RWPE2 (cell line): ENCODE measurements at places on chromosomes 1 and 21.

- no peak overlapping the region for H3K27ac ChIP-seq
- H3K36me3 ChIP-seq, result no peaks in the 10 kb centered on the region
- H3K27me3 ChIP-seq, result no peaks in the 10 kb centered on the region
- no peak for DNase-seq
- H3K4me1 ChIP-seq, result no peaks in the 10 kb centered on the region
- H3K4me3 ChIP-seq, result no peak overlapping the region
These were observed 226.6 kb downstream of the CAMTA1 start for GRCh38 chr1:7011826-7012225.

- H3K27me3 ChIP-seq, result no peaks in the 10 kb centered on the region
- no peak for DNase-seq
- H3K36me3 ChIP-seq, result peaks cover 66% of the 10 kb centered on the region
- H3K27ac ChIP-seq, result no peak overlapping the region
These were observed 19.0 kb upstream of the MFN2 start for GRCh38 chr1:11961230-11961629.

DNA sequence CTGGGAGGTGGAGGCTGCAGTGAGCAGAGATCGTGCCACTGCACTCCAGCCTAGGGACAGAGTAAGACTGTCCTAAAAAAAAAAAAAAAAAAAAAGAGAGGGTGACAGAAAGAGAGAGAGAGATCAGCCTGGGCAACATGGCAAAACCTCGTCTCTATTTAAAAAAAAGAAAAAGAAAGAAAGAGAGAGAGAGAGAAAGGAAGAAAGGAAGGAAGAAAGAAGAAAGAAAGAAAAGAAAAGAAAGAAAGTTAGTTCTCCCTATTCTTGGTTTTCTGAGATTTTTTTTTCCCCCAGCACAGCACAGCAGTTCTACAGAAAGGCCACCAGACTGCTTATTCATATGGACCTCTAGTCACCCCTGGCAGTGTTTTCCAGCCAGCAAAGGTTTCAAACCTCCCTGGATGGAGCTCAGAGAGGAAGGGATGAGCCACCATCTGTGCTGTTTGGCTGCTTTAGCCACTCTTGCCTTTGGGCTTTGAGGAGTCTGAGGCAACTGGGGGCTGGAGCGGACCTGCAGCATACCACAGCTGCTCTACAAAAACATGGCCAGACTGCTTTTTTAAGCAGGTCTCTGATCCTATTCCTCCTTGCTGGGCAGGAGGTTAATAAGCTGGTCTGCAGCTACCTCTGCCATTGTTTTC, 10.6 kb downstream of the S100A6 start:
- peaks cover 40% of the 10 kb centered on the region for H3K4me1 ChIP-seq
- no peaks in the 10 kb centered on the region for H3K27me3 ChIP-seq
- no peaks in the 10 kb centered on the region for H3K36me3 ChIP-seq

DNA sequence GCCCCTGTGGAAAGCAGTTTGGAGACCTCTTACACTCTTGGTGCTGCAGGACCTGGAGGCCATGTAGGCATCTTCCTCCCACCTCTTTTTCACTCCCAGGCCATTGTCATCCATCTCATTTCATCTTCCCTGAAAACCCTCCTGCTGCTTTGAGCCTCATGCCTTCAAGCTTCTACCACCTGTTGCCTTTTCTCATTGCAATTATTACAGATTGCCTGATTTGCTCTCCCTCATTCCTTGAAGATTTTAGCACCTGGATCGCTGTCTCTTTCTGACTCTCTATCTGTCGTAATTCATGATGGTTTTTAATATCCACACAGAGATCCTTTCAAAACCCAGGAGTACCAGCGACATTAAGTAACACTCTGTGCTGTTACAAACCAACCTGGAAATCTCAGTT, 350.2 kb downstream of the CAMTA1 start:
- no peak for DNase-seq
- H3K36me3 ChIP-seq, result no peaks in the 10 kb centered on the region

- peak overlapping the region; percentile 96 for H3K27ac ChIP-seq
- peaks cover 34% of the 10 kb centered on the region for H3K4me1 ChIP-seq
- H3K4me3 ChIP-seq, result no peak overlapping the region
- H3K27me3 ChIP-seq, result no peaks in the 10 kb centered on the region
- DNase-seq, result no peak
- no peaks in the 10 kb centered on the region for H3K36me3 ChIP-seq
These were observed 78.8 kb downstream of the EPHB2 start for GRCh38 chr1:22789356-22789994.

GRCh38 chr1:145983206-145983675, 13.1 kb downstream of the TXNIP start:
- H3K36me3 ChIP-seq, result no peaks in the 10 kb centered on the region; the same call in 1 of the 2 replicates
- H3K27ac ChIP-seq, result no peak overlapping the region
- H3K4me3 ChIP-seq, result no peak overlapping the region
- H3K4me1 ChIP-seq, result peaks cover 31% of the 10 kb centered on the region
- H3K27me3 ChIP-seq, result no peaks in the 10 kb centered on the region
- DNase-seq, result no peak

DNA sequence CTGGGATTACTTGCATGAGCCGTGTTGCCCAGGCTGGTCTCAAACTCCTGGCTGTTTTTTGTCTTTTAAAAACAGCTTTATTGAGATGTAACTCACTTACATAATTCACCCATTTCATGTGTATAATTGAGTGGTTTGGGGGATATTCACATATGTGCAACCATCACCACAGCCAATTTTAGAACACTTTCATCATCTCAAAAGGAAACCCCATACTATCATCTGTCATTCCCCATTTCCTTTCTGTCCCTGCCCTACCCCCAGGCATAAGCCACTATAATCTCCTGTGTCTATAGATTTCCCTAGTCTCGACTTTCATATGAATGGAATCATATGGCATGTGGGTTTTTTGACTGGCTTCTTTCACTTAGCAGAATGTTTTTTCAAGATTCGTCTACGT, 43.3 kb downstream of the GPR137B start:
- H3K27ac ChIP-seq, result no peak overlapping the region
- H3K4me3 ChIP-seq, result no peak overlapping the region
- no peaks in the 10 kb centered on the region for H3K36me3 ChIP-seq
- H3K27me3 ChIP-seq, result no peaks in the 10 kb centered on the region

GRCh38 chr1:205925736-205926135, 17.5 kb downstream of the SLC26A9 start:
- DNase-seq, result peak; percentile 58
- no peak overlapping the region for H3K4me3 ChIP-seq
- H3K4me1 ChIP-seq, result peaks cover 4% of the 10 kb centered on the region

DNA sequence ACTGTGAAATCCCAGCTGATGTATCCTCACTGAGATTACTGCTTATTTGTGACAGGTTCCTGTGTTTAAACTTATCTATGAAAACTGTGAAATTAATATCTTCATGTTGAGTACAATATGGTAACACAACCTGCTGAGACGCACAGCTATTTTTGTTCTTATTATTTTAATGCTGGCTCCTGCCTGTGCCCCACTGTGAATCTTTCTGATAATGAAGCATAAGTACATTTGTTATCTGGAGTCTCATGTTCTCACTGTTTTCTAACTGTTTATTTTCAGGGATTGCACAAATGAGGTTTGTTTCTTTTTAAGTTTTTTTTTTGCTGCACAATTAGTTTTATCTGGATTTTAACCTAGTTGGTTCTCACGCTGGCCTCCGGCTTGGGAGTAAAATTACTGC, 39.9 kb upstream of the IFNAR2 start:
- H3K4me1 ChIP-seq, result no peaks in the 10 kb centered on the region
- H3K27me3 ChIP-seq, result peaks cover 30% of the 10 kb centered on the region
- no peak overlapping the region for H3K4me3 ChIP-seq

- peak; percentile 6 for DNase-seq
- H3K36me3 ChIP-seq, result no peaks in the 10 kb centered on the region
- H3K4me3 ChIP-seq, result no peak overlapping the region
- H3K27me3 ChIP-seq, result no peaks in the 10 kb centered on the region
These were observed 21.7 kb downstream of the UBE2T start for GRCh38 chr1:202320081-202320405.

DNA sequence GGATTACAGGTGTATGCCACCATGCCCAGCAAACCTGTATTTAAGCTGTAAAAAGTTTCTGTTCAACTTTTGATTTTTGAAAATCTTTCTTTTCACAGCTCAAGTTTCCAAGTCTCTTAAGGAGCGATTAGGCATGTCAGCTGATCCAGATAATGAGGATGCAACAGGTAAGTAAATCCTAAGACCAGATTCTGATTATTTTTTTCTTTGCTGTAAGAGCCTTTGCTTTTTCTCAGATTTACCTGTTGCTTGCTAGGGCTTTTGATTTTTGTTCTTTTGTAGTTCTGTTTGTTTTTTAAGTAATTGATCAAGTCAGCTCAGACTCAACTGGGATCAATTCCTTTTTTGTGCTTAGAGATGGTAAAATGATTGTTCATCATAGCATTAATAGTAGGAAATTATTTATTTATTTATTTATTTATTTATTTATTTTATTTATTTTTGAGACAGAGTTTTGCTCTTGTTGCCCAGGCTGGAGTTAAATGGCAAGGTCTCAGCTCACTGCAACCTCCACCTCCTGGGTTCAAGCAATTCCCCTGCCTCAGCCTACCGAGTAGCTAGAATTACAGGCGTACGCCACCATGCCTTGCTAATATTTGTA, 21.1 kb upstream of the SNRPE start:
- H3K4me1 ChIP-seq, result no peaks in the 10 kb centered on the region
- no peak overlapping the region for H3K4me3 ChIP-seq
- no peak overlapping the region for H3K27ac ChIP-seq
- H3K27me3 ChIP-seq, result no peaks in the 10 kb centered on the region

- DNase-seq, result no peak
- H3K36me3 ChIP-seq, result no peaks in the 10 kb centered on the region
These were observed 20.6 kb downstream of the CITED4 start for GRCh38 chr1:40841602-40842001.

- no peak overlapping the region for H3K27ac ChIP-seq
- no peak for DNase-seq
- no peaks in the 10 kb centered on the region for H3K27me3 ChIP-seq
- no peaks in the 10 kb centered on the region for H3K36me3 ChIP-seq
- no peaks in the 10 kb centered on the region for H3K4me1 ChIP-seq
- no peak overlapping the region for H3K4me3 ChIP-seq
These were observed 185.0 kb downstream of the RGS7 start for GRCh38 chr1:241171991-241172390.

DNA sequence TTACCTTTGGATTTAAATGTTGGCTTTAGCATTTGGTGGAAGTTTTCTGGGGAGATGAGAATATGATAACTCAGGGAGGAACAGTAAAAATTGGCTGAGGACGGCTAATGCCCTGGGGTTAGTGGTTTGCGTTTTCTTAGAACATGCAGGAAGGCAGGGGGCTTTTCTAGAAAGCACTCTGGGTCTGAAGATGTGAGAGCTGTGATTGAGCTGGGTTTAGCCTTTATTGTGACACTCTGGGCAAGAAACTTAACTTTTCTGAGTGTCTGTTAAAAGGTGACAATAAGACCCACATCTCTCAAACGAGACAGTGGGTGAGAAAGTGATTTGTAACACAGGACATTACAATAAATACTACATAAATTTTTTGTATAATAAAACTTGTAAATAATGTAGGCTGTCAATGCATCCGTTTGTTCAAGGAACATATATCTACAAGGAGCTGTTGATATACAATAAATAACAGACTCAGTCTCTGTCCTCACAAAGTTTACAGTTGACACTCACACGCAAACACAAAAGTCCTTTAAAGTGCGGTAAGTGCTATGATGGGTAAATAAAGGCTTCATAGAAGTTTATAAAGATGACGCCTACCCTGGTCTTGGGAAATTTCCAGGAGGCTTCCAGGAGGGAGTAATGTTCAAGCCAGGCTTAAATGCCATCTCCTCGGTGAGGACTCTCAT, 49.5 kb upstream of the MRPS6 start:
- no peaks in the 10 kb centered on the region for H3K4me1 ChIP-seq
- H3K27me3 ChIP-seq, result no peaks in the 10 kb centered on the region
- no peak overlapping the region for H3K27ac ChIP-seq
- no peak overlapping the region for H3K4me3 ChIP-seq

DNA sequence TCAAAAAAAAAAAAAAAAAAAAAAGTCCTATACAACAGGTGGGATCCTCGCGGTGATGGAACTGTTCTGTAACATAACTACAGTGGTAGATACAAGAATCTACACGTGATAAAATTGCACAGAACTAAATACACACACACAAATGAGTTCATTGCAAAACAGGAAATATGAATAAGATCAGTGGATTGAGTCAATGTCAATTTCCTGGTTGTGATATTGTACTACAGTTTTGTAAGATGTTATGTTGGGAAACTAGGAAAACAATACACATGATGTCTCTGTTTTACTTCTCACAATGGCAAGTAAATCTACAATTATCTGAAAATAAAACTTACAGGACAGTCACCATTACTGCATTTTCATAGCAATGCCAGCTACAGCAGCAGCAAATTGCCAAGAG, 59.8 kb downstream of the ITGB3BP start:
- peaks cover 7% of the 10 kb centered on the region for H3K4me1 ChIP-seq
- no peaks in the 10 kb centered on the region for H3K27me3 ChIP-seq
- no peak for DNase-seq

GRCh38 chr1:159647616-159648015, 60.0 kb downstream of the APCS start:
- no peaks in the 10 kb centered on the region for H3K27me3 ChIP-seq
- H3K36me3 ChIP-seq, result no peaks in the 10 kb centered on the region
- H3K4me1 ChIP-seq, result no peaks in the 10 kb centered on the region
- H3K4me3 ChIP-seq, result no peak overlapping the region
- H3K27ac ChIP-seq, result no peak overlapping the region

DNA sequence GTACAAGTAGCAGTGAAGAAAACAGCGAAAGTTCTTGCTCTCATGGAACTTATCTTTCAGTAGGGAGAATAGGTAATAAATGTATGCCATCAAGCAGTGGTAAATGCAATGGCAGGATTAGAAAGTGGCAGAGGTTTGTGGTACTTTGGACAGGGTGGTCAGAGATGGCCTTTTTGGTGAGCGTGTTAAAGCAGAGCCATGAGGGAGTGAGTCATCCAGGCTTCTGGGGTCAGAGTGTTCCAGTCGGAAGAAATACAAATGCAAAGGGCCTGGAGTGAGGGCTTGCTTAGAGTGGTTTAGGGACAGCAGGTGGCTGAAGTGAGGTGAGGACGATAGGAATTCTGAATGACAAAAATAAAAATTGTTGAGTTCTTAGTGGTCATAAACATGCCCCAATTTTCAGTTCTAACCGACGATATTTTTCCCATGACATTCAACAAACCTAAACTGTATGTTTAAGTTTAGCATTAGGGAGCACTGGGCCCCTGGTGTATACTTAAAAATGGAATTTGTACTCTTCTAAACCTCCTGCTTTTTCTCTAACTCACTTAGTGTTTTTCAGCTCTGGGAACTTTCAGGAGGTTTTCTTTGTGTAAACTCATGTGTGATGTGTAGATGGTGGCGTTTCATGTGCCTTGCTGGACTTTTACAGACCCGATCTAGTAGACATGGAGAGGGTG, 78.2 kb downstream of the MACF1 start:
- H3K27me3 ChIP-seq, result no peaks in the 10 kb centered on the region
- no peak overlapping the region for H3K4me3 ChIP-seq
- peaks cover 61% of the 10 kb centered on the region for H3K36me3 ChIP-seq
- no peak overlapping the region for H3K27ac ChIP-seq
- H3K4me1 ChIP-seq, result peaks cover 12% of the 10 kb centered on the region

GRCh38 chr1:110411173-110411735, 3.8 kb upstream of the LAMTOR5 start:
- H3K27me3 ChIP-seq, result no peaks in the 10 kb centered on the region
- no peak overlapping the region for H3K4me3 ChIP-seq
- no peak for DNase-seq
- H3K4me1 ChIP-seq, result peaks cover 2% of the 10 kb centered on the region
- no peak overlapping the region for H3K27ac ChIP-seq
